ENCODE measurements at places on chromosomes 12 and 14.

GRCh38 chr14:89255852-89256251 lies 161.2 kb downstream of the FOXN3 start:
- DNase-seq, result no peak

- no peak for DNase-seq
These were observed 67.6 kb downstream of the C12orf56 start for GRCh38 chr12:64323006-64323405.

DNA sequence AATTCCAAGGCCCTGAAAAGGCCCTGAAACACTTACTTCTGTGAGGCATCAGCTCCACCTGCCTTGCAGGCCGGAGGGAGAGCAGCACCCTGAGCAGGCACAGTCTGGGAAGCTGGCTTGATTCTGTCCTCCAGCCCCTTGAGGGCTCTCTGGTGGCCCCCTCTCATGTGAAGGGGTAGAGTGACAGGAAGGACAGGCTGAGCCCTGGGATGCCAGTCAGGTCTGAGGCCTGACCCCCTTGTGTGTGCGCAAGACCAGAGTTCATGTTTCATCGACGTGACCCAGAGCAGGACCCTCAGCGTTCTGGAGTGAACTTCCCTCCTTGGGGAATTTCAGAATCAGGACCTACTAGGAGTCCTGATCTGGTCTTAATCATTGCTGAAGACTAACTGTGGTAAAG lies 1.3 kb downstream of the RNASE8 start:
- no peak for DNase-seq

GRCh38 chr12:5514545-5514944 lies 82.6 kb downstream of the NTF3 start:
- DNase-seq, result no peak

GRCh38 chr12:94185801-94186200 lies 37.4 kb downstream of the PLXNC1 start:
- no peak for DNase-seq

DNA sequence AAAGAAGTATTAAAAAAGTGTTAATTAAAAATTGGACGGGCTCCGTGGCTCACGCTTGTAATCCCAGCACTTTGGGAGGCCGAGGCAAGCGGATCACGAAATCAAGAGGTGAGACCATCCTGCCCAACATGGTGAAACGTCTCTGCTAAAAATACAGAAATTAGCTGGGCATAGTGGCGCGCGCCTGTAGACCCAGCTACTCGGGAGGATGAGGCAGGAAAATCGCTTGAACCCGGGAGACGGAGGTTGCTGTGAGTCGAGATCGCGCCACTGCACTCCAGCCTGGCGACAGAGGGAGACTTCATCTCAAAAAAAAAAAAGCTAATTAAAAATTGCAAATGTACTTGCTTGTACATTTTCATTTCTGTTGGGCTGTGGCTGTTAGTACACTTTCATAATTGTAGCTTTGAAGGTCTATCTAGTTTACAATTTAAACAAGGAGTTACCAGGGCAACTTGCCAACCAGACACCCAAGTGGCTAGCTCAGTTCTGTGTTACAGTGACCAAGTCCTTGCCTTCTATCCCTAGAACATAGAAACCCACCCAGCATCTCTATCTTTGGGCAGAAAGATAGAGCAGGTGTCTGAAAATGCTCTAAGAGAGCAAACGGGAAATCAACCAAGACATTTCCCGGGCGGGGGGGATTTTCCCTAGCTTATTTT lies 1.2 kb downstream of the COA8 start:
- no peak for DNase-seq

Measured in DMS 273 treated with DMSO at 0.1 percent for 48 hours (cell line).